ENCODE measurements at places on chromosomes 4 and X. TPM values are rescaled to one million over a fixed set of nuclear protein-coding genes. Genes with fewer than 3 reads are reported as not detected.

The FRAS1 gene
- 0.09 TPM for total RNA-seq

The FAM156B gene
- 4.6 TPM for total RNA-seq

The TEX13C gene
- not detected for total RNA-seq

The VEGFC gene
- 0.26 TPM for total RNA-seq

The STARD8 gene
- 54.2 TPM for total RNA-seq

The CLGN gene
- total RNA-seq: 0.09 TPM

The CRLF2 gene
- total RNA-seq: not detected

The MED12 gene
- 37.1 TPM for total RNA-seq

The FRMPD4 gene
- total RNA-seq: under 0.01 TPM

Measured in dermis lymphatic vessel endothelial cell (primary cell).